ENCODE measurements at places on chromosomes 2 and 18.

GRCh38 chr2:108580050-108580449, 45.8 kb downstream of the LIMS1 start:
- DNase-seq: no peak

DNA sequence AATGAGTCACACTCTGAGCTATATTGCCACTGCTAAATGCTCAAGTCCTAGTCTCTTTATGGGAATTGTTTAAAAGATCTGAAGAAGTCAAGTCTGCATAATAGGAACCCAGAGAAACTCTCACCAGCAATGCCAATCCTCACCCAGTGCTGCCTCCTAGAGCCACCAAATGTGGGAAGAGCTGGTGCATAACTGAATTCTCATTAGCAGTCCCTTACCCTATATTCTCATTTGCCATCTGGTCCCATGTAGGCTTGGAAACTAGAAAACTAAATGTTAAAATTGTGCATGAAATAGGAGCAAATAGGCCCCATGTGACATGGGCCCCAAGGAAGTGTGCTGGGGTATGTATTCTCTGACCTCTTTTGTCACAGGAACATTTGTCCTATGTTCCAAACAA, 224.4 kb upstream of the SMAD2 start:
- DNase-seq: no peak

- DNase-seq: no peak
Observed at GRCh38 chr2:107466241-107466640, 360.5 kb upstream of the RGPD4 start.

DNA sequence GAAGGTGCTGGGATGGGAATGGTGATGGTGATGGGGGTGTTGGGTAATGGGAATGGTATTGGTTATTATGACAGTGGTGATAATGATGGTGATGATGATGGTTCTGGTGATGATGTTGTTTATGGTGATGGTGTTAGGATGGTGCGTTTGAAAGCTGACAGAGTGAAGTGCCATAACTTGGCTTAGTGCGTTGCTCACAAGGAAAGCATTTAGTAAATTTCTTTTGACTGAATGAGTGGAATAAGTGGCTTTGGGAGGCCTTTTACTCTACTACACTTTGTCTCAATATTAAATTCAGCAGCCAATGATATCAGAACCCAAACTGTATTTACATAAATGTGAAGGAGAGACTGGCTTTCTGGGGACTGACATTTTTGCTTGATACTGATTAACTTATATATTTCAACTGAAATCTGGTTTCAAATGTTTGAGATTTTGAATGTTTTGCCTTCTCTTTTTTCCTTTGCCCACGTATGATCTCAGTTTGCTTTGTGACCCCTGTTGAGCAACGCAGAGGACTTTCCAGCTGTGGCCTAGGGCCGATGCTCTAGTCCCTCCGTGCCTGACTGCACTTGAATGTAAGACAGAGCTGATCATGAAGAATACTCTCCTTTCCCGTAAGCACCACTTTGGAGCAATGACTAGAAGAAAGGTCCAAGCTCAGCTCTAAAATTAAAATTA, 128.5 kb upstream of the SH3BP4 start:
- no peak for DNase-seq

- no peak for DNase-seq
Observed at GRCh38 chr2:97677480-97677879, 8.0 kb downstream of the C2orf92 start.

- DNase-seq: no peak
Observed at GRCh38 chr2:190984595-190984994, 29.4 kb downstream of the STAT1 start.

DNA sequence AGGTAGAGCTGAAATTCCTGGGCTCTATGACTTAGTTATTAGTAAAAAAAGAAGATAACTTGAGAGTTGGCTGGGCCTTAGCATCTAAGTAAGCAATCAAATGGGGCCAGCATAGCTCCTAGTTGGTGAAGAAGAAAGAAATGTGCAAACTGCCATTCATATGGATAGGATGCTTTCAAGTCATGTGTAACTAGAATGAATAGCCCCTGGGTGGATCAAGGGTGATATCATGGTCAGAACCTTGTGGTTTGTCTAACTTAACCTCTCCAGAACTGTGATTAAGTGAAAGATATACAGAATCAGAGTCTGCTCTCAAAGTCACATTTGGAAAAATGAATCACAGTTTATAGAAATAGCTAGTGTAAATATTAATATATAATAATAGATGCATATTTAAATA, 198.7 kb upstream of the DTNA start:
- no peak for DNase-seq

DNA sequence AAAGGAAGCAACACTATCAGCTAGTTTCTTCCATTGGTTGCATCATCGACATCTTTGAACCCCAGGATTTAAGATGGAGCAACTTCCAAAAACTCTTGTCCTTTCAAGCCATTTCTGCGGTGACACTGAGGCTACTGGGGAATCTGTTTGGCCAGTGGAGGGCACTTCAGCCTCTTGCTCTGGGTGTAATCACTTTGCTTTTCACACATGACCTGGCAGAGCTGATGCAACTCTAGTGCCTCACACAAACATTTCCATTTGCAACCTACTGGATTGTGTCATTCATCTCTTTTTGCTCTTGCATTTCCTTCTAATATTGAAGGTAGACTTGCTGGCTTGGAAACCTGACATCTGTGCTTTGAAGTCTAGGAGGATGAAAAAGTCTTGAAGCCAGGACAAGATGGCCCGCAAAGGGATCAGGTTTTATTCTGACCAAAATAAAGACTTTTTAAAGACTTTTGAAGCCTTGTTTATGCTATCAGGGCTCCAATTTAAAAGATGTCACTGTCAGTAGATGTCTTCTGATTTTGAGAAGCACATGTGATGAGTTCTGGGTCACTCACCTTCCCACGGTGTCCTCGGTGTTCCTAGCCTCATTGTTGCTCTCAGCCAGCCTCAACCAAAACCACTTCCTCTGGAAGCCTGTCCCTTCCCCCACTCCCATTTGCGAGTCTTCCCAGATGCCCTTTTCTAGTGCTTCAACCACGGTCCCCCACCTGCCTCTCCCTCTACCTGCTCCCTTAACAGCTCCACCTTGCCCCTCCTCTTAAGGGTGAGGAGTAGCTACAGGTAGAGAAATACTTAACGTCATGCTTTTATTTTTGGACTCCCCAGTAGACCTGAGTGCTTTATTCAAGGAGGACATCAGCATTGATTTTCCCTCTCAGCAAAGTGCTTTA, 69.7 kb upstream of the KCNE4 start:
- DNase-seq: no peak

DNA sequence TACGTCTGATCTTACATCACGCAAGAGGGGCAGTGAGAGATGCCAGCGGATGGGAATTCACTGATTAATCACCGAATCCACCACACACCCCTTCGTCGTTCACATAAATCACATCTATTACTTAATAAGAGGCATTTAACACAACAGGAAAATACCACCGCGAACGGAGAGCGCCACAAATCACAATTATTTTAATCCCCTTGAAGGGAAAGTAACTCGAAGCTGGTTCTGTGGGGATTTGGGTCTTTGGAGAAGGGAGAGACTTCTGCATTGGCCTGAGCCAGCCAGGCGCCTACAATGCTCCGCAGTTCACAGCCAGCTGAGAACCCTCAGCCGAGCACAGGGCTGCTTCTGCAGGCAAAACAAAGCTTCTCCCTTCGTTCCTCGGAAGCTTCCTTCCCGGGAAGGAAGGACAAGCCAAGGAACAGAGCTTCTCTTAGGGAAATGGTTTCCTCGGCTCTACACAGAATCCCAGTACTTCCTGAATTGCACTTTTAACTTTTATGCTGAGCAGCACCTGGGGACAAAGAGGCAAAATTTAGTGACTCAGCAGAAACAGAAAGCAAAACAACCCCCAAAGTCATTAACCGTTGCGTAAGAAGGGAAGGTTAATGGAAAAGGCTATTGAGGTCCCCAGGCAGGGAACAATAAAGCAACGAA, at the start of gene LRP1B:
LRP1B (minus strand) TSS at position 7 of the 660 bp plus-strand sequence. CDS start 287 bp downstream, outside the sequence.
- no peak for DNase-seq

DNA sequence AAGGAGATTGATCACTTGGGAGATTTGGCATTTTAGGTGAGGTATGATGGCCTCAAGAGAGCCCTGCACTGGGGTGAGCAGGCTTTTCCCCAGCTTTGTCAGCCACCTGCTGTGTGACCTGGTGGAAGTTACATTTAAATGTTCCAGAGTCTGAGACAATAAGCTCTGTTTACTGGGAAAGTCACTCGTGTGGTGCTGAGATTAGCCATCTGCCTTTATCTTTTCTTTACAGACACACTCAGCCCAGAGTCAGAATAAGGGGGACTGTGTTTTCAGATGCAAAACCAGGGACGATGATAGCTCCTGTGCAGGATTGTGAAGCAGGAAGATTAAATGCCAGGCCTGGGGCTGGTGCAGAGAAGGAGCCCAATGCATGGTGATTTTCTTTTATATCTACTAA, 47.9 kb downstream of the SH3RF3 start:
- DNase-seq: no peak

GRCh38 chr2:54586062-54586461, 129.9 kb downstream of the SPTBN1 start:
- no peak for DNase-seq

DNA sequence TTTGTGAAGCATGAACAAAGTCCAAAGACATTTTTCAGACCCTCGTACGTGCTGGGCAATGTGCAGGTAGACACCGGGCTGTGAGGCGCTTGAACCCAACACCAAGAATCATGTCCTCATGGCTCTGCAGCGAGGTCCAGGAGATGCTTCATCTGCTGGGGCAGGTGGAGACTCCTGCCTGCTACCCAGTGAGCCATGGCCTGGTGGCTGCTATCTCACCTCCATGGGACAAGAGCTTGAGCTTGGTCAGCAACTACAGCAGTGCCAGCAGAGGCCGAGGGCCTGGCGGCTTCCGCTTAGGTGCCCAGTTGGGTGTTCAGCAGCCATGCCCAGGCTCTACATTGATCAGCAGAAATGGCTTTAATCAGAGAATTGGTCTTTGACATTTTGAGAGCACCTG, 281.0 kb upstream of the HS6ST1 start:
- no peak for DNase-seq

DNA sequence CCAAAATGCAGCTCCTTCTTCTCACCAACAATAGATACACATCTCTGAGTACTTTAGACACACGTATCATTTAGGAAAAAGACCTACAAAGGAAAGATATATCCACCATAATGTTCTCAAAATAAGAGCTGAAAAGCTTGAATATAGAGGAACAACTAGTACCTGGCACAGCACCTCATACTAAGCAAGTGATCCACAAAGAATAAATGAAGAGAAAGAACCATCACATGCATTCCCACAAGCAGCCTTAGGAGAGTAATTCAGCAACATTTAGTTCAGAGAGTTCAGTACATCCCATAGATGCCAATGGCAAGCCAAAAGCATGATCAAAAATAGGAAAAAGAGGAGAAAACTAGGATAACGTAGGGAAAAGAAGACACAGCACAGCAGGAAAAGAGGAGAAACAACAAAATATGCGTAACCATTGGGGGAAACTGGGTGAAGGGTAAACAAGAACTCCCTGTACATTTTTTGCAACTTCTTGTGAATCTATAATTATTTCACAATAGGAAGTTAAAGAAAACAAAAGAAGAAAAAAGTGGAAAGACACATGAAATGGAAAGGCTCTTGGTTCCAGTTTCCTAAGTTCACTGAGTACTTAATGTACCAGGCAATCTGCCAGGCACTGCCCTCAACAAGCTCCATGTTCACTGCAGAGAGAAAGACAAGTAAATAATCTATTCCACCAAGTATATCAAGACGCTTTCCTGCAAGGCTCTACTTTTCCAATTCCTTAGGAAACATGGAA, 22.3 kb downstream of the CLASP1 start:
- no peak for DNase-seq

GRCh38 chr18:63314062-63314790, 5.3 kb downstream of the BCL2 start:
- no peak for DNase-seq

GRCh38 chr2:23475473-23475872, 90.5 kb downstream of the KLHL29 start:
- no peak for DNase-seq

DNA sequence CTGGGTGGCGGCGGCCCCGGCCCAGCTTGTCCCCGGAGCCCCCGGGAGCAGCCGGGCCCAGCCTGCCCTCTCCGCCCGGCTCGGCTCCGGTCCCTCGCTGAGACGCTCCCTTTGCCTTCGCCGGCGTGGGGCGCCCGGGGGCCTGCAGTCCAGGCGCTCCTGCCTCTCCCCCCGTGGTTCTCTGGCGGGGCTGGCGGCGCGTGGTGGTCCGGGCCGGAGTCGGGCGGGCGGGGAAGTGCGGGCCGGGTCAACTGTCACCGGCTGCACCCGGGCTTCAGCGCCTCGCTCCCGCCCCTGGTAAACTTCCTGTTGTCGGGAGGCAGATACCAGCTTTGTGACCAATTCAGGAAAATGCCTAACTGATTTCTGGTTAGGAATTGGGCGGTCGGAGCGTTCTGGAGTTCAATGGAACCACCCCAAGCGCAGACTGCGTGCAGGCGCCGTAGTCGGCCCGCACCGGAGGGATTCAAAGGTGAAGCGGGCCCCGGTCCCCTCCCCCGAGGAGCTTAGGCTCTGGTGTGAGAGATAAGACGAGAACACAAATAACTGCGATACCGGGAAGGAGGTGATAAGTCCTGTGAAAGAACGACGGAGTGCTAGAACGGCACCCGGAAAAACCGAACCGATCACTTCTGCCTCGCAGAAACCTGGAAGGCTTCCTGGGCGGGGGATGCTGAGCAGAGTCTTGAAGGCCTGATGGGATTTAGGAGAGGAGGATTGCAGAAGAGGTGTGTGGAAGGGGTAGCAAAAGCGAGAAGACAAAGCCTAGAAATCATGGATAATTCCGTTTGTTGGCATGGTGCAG, 891 bp downstream of the CAB39 start:
- peak; percentile 3 for DNase-seq

DNA sequence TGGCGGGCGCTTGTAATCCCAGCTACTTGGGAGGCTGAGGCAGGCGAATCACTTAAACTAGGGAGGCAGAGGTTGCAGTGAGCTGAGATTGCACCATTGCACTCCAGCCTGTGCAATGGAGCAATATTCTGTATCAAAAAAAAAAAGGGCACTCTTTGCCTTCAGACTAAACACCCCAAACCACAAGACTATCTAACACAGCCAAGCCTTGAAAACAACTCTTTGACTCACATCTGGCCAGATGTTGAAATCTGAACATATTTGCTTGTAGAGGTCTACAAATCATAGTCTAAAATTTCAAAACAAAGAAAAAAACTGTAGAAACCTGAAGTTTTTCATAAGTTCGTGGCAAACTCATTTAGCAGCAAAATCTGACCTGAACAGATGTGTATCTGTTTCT, 94.9 kb downstream of the FAM161A start:
- no peak for DNase-seq

DNA sequence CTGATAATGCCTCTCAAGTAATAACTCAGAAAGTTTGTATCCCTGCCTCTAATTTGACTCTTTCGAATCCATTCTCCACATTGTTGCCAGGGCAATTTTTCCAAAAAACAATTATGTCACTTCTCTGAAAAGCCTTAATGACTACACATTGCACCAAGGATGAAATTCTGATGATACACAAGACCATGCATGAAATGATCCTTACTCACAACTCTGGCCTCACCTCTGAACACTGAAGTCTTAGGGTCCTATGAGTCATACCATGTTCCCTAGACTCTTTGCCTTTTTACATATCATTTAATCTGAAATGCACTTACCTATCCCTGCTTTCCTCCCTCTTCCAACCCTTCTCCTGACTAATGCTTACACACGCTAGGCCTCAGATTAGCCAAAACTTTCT, 51.0 kb downstream of the WDPCP start:
- DNase-seq: no peak

Data from stimulated activated CD8-positive, alpha-beta memory T cell treated with anti-CD3 and anti-CD28 coated beads, Interleukin-4, amount 100 ng/mL, for 4 hours (primary cell).